ENCODE measurements at places on chromosomes 6 and 20. TPM values are rescaled to one million over a fixed set of nuclear protein-coding genes. Genes with fewer than 3 reads are reported as not detected.

GRCh38 chr6:157561929-157562810 lies 181.2 kb downstream of the ZDHHC14 start:
- no peak for DNase-seq

DNA sequence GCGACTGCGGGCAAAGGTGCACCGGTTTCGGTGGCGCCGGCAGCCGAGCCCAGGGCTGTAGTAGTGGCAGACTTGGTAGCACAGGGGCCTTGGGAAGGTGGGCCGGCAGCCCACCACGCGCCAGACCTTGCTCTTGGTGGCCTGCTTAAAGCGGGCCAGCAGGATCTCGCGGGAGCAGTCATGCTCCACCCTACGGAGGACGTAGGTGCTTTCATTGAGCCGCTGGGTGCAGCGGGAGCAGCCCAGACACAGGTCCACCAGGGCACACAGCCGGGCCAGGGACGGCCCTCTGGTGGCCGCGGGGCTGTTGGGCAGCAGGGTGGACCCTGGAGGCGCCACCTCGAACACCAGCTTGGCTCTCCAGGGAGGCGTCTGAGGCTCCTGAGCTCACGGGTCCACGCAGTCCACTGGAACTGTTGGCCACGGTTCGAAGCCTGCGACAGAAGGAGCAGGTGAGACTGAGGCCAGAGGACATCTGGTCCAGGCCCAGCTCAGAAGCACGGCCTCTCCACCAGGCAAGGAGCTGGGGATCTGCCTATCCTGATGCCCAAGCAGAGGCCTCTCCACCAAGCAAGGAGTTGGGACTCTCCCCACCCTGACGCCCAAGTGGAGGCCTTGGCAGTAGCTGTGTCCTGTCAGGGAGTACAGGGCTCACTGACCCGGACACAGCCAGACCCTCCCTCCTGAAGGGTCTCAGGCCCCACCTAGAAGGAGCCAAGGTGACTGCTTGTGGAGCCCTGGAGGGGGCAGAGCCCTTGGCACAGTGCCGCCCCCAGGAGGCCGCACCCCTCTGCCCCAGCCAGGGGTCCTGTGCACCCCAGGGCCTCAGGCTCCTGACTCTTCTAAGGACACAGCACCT lies 1.0 kb downstream of the HELZ2 start:
- no peak for DNase-seq

The RIMS1 gene
- total RNA-seq: 0.82 TPM

The TRIM10 gene
- total RNA-seq: not detected

The MANEA gene
- 11.7 TPM for total RNA-seq

DNA sequence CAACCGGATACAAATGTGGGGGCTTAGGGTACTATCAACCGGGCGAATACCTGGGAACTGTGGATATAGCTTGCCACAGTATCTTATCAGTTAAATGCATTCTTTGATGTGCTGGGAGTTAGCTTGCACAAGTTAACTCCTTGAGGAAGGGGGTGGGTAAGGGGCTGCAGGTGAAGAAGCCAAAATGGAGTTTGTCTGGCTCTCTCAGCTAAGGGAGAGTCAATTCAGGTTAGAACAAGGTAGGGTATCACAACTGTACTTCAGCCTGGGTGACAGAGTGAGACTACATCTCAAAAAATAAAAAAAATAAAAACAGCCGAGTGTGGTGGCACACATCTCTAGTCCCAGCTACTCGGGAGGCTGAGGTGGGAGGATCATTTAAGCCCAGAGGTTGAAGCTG lies 8.5 kb upstream of the BTN1A1 start:
- DNase-seq: no peak

DNA sequence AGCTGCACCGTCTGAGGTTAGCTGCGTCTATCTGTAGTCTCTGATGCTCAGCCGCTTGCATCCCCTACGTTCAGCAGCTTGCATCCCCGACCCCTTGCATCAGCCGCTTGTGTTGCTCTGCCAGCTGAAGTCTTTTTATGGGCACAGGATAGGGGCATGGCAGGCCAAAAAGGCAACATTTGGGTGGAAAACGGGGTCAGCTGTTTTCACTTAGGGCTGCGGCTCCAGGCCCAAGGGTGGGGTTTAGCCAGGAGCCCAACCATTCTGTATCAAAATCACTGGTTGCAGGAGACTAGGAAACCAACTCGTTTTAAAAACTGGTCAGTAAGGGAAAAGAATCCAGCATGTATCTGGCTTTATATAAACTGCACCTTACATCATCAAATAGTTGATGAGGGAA lies 49.9 kb downstream of the FAM50B start:
- DNase-seq: no peak

The SFTA2 gene
- not detected for total RNA-seq

DNA sequence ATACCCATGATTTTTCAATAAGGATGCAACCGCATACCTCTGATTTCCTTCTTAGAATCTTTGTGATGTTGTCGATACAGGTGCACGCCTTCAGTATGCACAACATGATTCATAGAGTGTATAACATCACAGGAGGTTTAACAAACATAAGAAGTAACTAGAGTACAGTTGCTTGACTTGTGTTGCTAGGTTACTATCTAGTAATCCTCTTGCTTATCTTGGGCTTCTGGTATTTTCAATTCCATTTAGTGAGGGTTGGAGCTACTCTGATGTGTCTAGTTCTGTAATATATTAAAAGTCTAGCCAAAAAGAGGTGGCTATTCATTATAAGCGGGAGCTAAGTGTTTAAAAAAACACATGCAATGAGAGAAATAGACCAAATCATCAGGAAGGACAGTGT lies 85.5 kb upstream of the TENT5A start:
- DNase-seq: no peak

DNA sequence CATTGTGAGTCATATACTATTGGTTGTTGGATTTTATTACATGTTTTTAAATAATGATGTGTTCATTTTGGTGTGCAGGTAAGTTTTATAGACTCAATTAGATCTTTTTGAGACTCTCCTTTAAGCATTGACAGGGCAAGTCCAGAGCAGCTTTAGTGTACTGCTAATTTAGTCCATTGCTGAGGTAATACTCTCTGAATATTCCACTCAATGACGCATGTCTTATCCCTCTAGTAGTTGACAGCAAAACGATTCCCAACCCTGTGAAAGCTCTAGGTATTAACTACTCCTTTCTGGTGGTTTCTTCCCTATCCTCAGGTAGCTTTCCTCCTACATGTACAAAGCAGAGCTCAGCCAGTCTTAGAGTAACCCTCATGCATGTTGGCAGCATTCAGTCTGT lies 373.5 kb upstream of the MAP3K7 start:
- no peak for DNase-seq

The ADGRB3 gene
- under 0.01 TPM for total RNA-seq

- DNase-seq: no peak
Observed at GRCh38 chr20:20941468-20941889, 164.7 kb downstream of the LINC00237 start.

DNA sequence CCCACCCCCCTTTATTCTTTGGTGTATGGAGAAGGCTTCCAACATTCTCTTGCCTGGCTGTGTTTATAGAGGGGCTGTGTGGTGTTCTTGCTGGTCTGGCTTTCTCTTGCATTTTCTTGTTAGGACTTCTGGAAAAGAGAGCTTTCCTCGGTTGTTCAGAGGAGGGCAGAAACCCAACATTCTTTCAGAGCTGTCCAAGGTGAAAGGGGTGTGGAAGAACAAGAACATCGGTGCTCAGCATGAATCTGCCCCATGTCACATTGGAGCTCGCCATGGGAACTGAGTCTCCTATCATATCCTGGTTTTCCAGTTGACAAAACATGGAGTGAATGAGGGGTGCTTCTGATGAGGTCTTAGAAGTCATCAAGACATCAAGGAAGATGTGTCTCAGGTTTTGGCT lies 281.8 kb downstream of the RNF144B start:
- DNase-seq: no peak

DNA sequence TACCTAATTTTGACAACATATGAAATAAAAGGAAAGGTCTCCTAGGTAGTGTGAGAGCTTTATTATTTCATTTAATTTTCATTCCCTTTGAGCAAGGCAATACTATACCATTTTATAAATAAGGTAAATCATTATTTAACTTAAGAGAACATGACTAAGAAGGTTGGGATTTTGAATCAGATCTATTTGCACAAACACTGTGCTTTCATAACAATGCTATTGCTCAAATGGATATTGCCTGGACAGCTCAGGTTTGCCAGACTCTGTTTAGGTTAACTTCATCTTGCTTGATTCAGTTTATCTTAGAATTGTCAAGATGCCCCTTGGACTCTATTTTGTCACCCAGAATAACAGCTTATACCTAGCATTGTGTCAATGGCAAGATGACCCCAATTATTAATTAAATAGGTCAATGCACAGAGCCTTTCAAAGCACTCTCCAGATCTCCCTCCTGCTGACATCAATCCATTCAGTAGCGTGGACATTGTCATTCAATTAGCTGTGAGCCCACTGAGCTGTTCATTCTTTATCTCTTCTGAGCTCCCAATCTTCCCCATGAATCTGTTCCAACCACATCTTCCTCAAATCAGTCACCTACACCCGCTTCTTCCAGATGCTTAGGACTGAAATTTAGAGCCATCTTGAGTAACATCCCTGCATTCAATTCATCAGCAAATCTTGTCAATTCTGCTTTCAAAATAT lies 42.1 kb upstream of the TMEM30A start:
- no peak for DNase-seq

- DNase-seq: no peak
Observed at GRCh38 chr6:91659891-91660290, 1073.0 kb upstream of the MAP3K7 start.

DNA sequence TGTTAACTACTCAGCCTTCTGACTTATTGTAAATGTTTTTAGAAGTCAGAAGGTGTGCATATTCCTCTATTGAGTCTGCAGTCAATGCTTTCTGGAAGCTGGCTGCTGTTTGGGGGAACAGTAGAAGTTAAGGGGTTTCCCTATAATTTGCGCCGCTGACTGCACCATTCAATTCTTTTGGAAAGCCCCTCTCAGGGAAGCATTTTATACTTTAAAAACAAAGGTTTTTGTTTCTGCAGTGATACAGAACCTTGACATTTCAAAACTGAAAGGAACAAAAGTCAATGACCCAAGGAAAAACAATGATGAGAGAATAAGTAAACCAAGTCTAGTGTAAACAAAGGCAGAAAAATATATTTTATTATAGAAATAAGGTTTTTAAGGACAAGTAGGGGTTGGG lies 120.8 kb upstream of the TNFAIP3 start:
- no peak for DNase-seq

GRCh38 chr6:44221961-44222335 lies 1.4 kb upstream of the SLC29A1 start:
- DNase-seq: no peak

DNA sequence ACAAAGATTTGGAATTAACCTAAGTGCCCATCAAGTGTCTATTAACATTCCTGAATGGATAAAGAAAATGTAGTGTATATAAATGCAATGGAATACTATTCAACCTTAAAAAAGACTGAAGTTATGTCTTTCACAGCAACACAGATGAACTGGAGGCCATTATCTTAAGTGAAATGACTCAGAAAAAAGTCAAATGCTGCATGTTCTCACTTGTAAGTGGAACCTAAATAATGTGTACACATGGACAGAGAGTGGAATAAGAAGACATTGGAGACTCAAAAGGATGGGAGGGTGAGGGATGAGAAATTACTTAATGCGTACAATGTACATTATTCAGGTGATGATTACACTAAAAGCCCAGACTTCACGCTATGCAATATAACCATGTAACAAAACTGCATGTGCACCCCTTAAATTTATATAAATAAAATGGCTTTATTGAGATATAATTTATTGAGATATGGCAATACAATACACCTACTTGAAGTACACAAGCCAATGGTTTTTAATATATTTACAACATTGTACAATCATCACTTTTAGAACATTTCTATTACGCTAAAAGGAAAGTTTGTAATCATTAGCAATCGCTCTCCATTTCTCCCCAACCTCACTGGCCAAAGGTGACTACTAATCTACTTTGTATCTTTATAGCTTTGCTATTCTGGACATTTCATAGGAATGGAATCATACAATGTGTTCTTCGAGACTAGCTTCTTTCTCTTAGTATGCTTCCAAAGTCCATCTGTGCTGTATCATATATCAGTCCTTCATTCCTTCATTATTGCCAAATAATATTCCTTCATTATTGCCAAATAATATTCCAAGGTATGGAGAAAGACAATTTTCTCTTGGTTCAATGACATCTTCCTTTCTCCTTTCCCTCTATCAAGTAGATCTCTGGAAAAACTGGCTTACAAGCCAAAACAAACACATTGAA lies 5.8 kb downstream of the STX7 start:
- DNase-seq: no peak

DNA sequence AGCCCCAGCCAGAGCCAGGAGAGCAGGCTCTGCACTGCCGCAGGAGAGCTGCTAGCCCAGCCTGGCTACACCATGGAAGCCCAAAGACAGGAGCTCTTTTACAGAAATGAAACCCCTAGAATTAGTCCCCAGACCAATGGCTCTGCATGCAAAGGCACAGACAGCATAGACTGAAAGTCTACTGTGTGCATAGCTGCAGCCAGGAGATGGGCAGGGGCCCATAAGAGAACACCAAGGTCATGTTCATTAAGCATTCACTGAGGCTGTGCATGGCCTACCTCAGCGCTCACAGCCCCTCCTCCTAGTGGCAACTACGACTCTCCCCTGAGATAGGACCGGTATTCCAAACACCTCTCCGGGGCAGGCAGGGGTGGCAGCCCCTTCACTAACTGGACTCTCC lies 34.9 kb downstream of the SNX5 start:
- no peak for DNase-seq

The OR2B6 gene
- not detected for total RNA-seq

GRCh38 chr6:146077992-146078391 lies 49.1 kb downstream of the GRM1 start:
- no peak for DNase-seq

- peak; percentile 69 for DNase-seq
Observed at GRCh38 chr6:113591896-113592827, 265.0 kb upstream of the MARCKS start.

- no peak for DNase-seq
Observed at GRCh38 chr6:34529665-34530327, 26.3 kb downstream of the SPDEF start.

DNA sequence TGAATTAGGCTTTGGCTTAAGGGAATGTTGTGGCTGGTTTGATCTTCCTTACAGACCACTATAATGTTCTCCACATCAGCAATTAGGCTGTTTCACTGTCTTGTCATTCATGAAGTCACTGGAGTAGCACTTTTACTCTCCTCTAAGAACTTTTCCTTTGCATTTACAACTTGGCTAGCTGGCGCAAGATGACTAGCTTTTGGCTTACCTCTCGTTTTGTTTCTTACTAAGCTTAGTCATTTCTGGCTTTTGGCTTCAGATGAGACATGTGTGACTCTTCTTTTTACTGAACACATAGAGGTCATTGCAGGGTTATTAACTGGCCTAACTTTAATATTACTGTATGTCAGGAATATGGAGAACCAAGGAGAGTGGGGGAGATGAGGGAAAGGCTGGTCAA lies 143.2 kb downstream of the PTCHD4 start:
- no peak for DNase-seq

The HCRTR2 gene
- total RNA-seq: not detected

The HLA-DMB gene
- total RNA-seq: 1.8 TPM

The FERMT1 gene
- 1.2 TPM for total RNA-seq
